ENCODE measurements at places on chromosomes 12 and 14.

- DNase-seq: no peak
Measured at GRCh38 chr12:66329941-66330340, 27.6 kb downstream of the HELB start.

DNA sequence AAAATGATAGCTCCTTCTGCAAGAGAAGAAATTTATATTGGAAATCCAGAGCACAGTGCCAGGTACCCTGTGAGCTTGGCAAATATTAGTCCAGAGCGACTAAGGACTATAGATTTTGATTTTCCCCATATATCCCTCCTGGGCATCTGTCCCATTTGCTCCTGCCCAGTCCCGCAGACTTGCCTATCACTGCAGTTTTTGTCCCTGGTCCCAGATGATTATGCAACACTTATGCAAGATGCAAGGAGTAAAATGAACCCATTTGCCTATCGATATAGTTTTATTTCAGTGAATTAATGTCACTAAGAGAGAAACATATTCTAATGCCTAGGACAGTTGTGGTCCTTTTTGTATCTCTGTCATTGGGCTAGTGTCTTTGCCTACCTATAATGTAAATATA is 215.9 kb upstream of the BMP4 start:
- DNase-seq: no peak

DNA sequence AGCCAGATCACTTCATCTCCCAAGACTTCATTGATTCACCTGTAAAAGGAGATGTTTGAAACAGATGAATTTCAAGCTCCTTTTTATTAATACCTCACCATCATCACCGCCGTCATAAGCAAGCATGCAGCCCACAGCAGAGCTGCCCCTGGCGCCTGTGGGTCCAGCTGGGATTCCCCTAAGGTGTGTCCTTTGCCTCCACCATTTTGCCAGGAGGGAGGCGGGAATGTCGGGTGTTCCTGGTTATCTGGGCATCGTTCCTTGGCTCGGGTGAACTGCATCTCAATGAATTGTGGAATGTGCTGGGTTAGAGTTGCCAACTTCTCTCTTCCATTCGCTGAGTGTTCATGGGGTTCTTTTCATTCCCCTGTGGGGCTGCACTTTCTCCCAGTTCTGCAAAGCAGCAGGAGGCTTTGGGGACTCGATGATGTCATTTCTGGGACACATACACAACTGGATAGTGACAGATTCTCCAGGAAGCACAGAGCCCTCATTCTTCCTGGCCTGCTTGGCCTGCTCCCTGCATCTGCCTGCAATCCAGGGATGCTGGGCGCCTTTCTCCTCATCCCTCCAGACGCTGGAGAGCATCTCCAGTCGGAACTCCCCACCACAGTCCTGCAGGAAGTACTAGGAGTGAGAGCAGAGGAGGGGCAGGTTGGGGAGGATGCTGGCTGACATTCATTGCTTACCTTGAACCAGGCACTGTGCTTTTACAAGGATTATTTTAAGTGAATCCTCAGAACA is 10.1 kb downstream of the CCND2 start:
- DNase-seq: no peak

- DNase-seq: no peak
Measured at GRCh38 chr12:27667540-27667939, 28.7 kb upstream of the REP15 start.

DNA sequence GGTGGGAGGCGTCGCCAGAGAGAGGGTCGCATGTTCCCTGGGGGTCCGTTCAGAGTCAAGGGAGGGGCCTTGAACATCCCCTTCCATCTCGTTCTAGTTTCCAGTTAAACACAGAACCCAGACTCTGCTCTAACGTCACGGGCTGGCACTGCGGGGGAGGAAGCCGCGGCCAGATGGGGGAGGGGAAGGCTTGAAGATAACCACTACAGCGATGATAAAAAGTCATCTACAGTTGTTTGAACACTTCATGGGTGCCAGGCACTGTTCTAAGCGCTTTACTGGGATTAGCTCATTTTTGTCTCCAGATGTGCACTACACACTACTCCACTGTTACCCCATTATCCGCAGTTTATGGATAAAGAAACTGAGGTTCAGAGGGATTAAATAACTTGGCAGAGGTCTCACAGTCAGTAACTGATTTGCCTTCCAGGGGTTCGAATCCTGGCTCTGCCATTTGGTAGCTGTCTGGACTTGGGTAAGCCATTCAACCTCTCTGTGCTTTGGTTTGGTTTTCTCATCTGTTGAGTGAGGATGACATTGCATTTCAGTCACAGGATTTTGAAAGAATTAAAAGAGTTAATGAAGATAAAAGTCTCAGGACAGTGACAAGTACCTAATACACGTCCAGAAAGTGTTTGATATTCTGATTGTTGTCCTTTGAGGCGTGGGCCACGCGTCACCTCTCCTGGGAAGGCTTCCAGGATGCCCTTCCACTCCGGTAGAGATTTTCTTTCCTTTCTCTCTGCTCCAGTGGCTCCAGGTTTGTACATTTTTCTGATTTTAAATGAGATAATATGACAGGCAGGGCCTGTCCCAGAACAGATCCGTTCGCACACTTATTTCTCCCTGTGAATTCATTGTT is 798 bp upstream of the RASAL1 start:
- no peak for DNase-seq

DNA sequence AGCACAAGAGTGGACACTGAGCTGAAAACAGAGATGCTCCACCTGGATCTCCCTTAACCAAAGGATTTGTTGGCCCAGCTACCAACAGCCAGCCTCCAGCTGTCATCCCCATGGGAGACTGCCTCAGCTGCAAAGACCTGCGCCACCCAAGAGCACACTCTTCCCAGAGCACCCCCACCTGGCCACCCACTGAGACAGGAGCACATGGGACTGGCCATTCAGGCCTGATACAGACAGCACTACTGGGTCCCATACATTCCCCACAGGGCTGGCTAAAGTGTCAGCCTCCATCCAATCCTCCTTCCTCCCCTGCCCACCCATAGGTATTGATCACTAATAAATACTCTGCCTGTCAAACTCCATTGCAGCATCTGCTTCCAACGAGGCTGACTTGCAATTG is 241.5 kb downstream of the BCL11B start:
- DNase-seq: no peak

DNA sequence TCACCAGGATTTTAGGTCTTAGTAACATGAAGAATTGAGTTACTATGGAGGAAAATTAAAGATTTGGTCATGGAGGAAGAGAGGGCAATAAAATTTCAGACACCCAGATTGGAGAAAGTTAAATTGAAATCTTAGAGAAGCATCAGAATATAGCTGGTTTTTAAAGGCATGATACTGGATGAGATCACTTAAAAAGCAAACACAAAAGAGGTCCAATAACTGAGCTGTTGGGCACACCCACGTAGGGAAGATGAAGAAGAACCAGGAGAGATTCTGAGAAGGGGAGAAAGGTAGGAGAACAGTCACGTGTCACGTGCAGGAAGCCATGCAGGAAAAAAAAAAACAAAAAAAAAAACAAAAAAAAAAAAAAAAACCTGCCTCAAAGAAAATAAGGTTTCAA is 18.8 kb downstream of the CAPS2 start:
- no peak for DNase-seq

GRCh38 chr14:78142998-78143397 is 27.2 kb upstream of the NRXN3 start:
- no peak for DNase-seq

GRCh38 chr14:84809158-84809557 is 720.8 kb upstream of the FLRT2 start:
- no peak for DNase-seq

GRCh38 chr14:90818715-90819114 is 2.5 kb upstream of the TTC7B start:
- DNase-seq: no peak

DNA sequence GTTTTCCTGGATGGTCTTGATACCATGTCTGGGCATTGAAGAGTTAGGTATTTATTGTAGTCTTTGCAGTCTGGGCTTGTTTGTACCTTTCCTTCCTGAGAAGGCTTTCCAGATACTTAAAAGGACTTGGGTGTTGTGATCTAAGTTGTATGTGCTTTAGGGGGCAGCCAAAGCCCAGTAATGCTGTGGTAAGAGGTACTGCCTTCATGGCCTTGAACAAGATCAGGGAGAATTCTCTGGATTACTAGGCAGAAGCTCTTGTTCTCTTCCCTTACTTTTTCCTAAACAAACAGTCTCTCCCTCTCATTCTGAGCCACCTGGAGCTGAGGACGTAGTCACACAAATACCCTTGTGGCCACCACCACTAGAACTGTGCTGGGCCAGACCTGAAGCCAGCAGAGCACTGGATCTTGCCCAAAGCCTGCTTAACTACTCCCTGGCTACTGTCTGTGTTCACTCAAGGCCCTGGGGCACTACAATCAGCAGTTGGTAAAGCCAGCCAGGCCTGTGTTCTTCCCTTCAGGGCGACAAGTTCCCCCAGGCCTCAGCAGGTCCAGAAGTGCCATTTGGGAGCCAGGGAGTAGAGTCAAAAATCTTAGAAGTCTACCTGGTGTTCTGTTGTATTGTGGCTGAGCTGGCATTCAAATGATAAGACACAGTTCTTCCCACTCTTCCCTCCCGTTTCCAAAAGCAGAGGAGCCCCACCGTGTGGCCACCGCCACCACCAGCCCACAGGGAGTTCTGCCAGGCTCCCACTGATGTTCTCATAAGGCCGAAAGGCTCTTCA is 11.4 kb downstream of the PRORP start:
- no peak for DNase-seq

DNA sequence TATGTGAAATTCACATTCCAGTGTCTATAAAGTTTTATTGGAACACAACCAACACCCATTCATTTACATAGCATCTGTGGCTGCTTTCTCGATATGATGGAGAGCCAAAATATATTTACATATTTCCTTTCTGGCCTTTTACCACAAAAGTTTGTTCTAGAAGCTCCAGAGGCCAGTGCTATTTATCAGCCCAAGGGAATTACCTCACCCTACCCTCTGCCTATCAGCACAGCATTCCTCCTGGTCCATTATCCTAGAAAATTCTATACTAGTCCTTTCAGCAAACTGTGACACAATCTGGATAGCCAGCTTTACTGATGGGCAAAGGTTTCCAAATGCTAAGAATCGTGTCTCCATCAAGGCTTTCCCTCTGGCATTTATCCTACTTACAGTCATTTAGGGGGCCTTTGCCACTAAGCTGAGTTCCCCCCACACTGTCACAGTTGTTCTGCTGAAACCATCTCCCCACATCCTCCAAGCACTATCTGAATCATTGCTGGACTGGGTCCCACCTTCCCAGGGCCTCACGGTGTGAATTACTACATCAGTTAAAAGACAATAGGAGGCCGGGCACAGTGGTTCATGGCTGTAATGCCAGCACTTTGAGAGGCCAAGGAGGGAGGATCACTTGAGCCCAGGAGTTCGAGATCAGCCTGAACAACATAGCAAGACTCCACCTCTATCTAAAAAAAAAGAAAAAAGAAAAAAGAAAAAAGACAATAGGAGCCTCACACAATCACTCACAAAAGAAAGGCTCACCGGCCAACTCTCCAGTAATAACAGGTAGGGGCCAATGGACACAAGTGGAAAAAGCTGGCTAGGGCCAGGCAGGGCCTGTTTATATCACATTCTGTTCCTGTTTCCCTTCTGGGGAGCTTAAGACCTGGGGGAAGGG is 12.1 kb downstream of the SYNE3 start:
- no peak for DNase-seq

DNA sequence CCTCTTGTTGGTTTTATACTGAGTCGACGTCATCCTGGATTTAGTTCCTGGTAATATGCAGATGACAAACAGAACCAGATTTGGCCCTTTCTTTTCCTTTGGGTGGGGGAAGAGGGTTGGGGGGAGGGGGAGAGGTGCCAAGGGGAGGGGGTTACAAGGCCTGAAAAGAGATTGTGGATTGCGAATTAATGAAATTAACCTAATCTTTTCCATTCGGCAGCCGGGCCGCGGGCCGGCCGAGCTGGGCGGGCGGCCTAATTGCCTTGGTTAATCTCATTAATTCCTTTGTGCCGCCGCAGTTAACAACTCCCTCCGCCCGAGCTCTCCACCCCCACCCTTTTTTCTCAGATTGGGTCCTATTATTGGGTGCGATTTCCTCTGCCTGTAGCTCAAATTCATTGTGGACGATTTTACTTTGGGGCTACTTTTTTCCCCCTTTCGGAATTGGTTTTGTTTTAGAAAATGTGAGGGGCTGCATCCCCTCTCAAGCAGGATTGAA is 387 bp upstream of the GSC start:
- no peak for DNase-seq

DNA sequence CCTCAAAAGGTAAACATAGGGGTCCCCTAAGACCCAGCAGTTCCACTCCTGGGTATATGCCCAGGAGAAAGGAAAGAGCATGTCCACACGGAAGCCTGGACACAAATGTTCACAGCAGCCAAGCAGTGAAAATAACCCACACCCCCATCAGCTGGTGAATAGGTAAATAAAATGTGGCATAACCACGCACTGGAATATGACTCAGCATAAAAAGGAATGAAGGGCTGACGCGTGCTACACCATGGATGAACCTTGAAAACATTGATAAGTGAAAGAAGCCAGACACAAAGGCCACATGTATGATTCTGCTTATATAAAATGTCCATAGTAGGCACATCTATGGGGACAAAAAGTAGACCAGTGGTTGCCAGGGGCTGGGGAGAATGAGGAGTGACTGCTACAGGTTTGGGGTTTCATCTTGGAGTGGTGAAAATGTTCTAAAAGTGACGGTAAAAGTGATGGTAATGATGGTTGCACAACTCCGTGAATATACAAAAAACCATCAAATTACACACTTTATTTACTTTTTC is 3.8 kb upstream of the SCARB1 start:
- DNase-seq: no peak
